ENCODE measurements at places on chromosomes 5 and 9.

- peak; percentile 21 for DNase-seq
These were observed 353.6 kb downstream of the SLIT3 start for GRCh38 chr5:168947212-168947868.

DNA sequence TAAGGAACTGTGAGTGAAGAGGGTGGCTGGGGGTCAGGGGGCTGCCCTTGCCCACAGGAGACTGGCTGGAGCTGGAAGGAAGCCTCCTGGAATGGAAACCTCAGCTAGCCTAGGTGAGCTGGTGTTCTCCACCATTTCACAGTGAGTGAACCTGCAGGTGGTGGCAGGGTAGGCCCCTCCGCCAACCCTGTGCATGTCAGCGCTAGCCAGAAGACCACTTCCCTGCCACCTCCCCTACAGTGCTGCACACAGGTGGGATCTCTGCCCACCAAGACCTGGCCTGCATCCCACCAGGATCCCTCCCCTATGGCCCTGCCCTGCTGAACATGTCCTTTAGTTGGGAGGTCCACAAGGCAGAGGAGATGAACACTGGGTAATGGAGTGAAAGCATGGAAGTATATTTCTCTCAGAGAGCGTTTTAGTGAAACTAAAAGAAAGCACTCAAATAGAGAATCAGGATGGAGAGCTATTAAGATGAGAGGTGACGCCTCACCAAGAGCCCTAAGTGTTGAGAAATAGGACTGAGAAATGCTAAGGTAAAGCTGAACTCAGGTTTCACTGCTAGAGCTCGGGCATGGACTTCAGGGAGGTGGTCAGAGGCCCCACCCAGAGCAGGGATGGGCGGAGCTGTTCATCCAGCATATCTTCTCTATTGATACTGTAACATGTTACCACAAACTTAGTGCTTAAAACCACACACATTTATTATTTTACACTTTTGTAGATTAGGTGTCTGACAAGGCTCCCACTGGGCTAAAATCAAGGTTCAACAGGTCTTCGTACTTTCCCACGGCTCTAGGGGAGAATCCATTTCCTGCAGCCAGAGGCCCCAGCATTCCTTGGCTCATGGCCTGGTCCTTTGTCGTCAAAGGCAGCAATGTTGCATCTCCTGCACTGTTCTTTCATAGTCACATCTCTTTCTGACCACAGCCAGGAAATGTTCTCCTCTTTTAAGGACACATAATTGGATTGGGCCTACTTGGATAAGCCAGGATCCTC is 83.2 kb downstream of the DIRAS2 start:
- DNase-seq, result no peak

GRCh38 chr9:98839724-98840123 is 32.3 kb downstream of the GALNT12 start:
- DNase-seq, result no peak

DNA sequence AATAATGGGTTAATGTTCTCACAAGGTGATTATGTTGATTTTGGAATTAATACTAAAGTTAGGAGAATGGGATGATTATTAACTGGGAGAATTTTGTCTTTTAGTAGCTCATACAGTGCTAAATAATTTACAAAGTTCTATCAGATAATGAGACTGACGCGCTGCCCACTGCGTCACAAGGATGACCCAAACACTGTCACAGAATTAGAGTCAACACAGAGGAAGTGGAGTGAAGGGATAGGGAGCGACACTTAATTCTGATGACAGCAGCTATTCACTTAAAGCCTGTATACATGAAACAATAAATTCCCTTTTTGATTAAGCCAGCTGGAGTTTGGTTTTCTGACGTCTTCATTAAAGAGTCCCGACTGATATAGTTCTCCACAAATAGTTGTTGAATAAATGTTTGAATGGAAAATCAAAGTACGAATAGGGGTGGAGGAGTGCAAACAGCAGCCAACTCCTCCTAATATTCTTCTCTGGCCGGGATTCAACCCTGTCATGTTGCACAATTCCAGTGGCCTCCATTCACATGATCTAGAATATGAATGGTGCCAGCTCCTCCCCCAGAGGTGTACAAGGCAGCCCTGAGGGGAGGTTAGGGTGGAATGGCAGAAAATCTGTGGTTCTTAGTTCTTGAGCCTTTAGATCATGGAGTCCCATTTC is 140.3 kb downstream of the PCSK1 start:
- DNase-seq, result no peak

DNA sequence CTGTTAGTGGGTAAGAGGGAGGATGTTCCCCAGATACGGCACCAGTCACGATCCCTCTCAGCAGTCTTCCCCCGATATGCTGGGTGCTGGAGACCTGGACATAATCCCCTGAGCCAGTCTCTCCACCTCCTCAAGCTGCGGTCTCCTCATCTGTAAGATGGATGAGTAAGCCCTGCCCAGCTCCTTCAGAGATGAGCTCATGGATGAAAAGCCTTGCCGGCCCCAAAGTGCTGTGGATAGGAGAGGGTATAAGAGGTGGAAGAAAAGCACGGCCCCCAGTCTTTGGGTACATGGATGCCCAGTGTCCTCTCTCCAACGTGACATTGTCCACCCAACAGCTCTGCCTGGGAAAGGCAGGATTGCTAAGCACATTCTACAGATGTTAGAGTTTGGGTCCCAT is 4.5 kb downstream of the CAMK2A start:
- DNase-seq, result no peak

- DNase-seq, result no peak
These were observed 295.7 kb downstream of the ARHGEF28 start for GRCh38 chr5:73921741-73922140.

- no peak for DNase-seq
These were observed 153.3 kb downstream of the SLF1 start for GRCh38 chr5:94771742-94772141.

GRCh38 chr5:50653946-50654345 is 12.5 kb upstream of the PARP8 start:
- DNase-seq, result no peak

DNA sequence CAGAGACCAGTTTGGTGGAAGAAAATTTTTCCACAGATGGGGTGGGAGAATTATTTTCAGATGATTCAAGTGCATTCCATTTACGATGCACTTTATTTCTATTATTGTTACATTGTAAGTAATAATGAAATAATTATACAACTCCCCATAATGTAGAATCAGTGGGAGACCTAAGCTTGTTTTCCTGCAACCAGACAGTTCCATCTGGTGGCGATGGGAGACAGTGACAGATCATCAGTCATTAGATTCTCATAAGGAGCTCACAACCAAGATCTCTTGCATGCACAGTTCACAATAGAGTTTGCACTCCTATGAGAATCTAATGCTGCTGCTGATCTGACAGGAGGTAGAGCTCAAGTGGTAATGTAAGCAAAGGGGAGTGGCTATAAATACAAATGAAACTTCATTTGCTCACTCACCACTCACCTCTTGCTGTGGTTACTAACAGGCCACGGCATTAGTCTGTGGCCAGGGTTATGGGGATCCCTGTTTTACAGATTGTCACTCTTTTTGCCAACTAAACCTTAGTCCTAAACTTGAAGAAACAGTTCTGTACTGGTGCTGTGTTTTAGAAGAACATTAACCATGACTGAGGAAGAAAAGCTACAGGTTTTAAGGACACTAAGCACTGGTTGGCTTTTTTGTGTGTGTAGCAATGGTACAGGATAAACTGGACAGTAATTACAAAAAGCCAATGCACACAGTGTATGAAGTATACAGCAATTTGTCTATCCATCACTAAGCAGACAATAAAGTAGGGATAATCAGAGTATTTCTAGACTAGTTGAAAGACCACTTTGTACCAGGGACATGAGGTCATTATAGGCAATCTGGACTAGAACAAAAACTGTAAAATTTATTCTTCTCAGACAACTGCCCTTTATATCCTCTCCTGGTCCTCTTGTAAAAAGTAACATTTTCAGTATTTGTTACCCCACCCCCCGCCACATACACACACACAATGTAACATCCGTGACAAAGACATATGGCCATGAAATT is 9.9 kb downstream of the TMEM232 start:
- no peak for DNase-seq

DNA sequence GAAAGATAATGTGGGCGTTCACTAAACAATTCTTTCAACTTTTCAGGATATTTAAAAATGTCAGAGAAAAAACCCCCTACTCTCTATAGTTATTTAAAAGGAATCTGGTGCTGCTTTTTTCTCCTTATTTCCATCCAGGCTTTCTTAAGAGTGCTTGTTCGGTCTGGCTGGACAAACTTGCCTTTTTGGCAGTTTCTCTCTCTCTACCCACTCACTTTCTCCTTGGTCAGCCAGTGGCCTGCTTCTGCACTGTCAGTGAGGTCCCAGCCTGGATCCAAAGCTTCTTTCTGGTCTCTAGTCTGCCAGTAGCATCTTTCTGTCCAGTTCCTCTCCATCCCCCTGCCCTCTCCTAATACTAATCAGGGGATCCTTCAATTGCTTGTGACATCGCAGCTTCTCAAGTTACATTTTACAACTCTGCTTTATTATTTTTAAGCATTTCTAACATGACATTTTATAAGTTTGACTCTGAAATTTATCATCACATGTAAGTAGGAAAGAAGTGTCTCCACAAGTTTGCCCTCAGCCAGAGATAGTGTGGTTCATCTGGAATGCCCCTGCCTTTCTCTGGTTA is 50.4 kb downstream of the PIK3R1 start:
- no peak for DNase-seq

- no peak for DNase-seq
These were observed 59.5 kb upstream of the GNE start for GRCh38 chr9:36317766-36318165.

- no peak for DNase-seq
These were observed 160.6 kb downstream of the OLFM1 start for GRCh38 chr9:135248111-135248510.

- DNase-seq, result no peak
These were observed 1.1 kb upstream of the S1PR3 start for GRCh38 chr9:88990041-88990728.

All from stimulated activated CD4-positive, alpha-beta T cell treated with anti-CD3 and anti-CD28 coated beads, Interleukin-4, amount 100 ng/mL, for 1 hour (primary cell).